ENCODE measurements at places on chromosomes 5 and 9. TPM values are rescaled to one million over a fixed set of nuclear protein-coding genes. Genes with fewer than 3 reads are reported as not detected.

GRCh38 chr9:75626860-75627259 is 263.6 kb upstream of the PCSK5 start:
- H3K4me3 ChIP-seq, result no peak overlapping the region
- no peaks in the 10 kb centered on the region for H3K27me3 ChIP-seq
- H3K36me3 ChIP-seq, result no peaks in the 10 kb centered on the region
- H3K4me1 ChIP-seq, result no peaks in the 10 kb centered on the region

GRCh38 chr9:11149065-11149464 is 536.3 kb upstream of the PTPRD start:
- no peak overlapping the region for H3K27ac ChIP-seq
- H3K36me3 ChIP-seq, result no peaks in the 10 kb centered on the region
- no peak for DNase-seq
- no peak overlapping the region for H3K4me3 ChIP-seq
- H3K27me3 ChIP-seq, result no peaks in the 10 kb centered on the region
- no peaks in the 10 kb centered on the region for H3K4me1 ChIP-seq

DNA sequence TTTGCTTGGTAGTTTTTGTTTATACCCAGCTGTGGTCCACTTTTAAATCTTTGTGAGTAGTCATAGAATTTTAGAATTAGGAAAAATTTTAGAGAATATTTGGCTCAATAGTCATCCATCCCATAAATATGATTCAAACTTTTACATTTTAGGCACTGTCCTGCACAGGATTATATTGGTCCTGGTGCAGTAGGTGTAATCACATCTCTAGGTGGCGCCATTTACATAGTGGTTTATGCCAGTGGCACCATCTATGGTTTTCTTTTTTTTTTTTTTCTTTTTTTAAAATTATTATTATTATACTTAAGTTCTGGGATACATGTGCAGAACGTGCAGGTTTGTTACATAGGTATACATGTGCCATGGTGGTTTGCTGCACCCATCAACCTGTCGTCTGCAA is 260.7 kb upstream of the KCNN2 start:
- H3K4me1 ChIP-seq, result no peaks in the 10 kb centered on the region
- no peak overlapping the region for H3K27ac ChIP-seq
- DNase-seq, result no peak
- no peak overlapping the region for H3K4me3 ChIP-seq
- H3K36me3 ChIP-seq, result no peaks in the 10 kb centered on the region
- no peaks in the 10 kb centered on the region for H3K27me3 ChIP-seq

GRCh38 chr5:9173281-9174048 is 372.4 kb downstream of the SEMA5A start:
- H3K4me3 ChIP-seq, result no peak overlapping the region
- DNase-seq, result no peak
- no peaks in the 10 kb centered on the region for H3K4me1 ChIP-seq
- H3K36me3 ChIP-seq, result no peaks in the 10 kb centered on the region
- no peaks in the 10 kb centered on the region for H3K27me3 ChIP-seq
- no peak overlapping the region for H3K27ac ChIP-seq

GRCh38 chr9:110143950-110144545 is 63.9 kb downstream of the C9orf152 start:
- no peaks in the 10 kb centered on the region for H3K36me3 ChIP-seq
- H3K4me3 ChIP-seq, result no peak overlapping the region
- DNase-seq, result no peak
- H3K27me3 ChIP-seq, result no peaks in the 10 kb centered on the region

DNA sequence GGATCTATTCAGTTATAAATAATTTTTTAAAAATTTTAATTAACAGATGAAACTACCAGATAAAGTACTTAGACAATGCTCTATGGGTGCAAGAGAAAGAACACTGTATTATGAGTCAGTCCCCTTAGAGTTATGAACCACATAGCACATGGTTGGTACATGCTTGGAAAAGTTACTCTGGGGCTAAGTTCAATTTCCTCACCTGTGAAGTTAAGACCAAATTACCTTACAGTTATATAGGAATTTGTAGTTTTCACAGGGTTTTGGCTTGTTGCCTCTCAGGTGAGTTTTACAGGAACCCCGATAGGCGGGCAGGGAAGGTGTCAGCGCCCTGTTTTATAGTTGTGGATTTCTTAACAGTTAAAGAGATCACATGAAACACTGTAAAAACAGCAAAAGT is 1.2 kb downstream of the PANK3 start:
- H3K27ac ChIP-seq, result peak overlapping the region; percentile 96
- no peaks in the 10 kb centered on the region for H3K36me3 ChIP-seq
- no peak for DNase-seq
- no peaks in the 10 kb centered on the region for H3K27me3 ChIP-seq
- peak overlapping the region; percentile 85 for H3K4me3 ChIP-seq

DNA sequence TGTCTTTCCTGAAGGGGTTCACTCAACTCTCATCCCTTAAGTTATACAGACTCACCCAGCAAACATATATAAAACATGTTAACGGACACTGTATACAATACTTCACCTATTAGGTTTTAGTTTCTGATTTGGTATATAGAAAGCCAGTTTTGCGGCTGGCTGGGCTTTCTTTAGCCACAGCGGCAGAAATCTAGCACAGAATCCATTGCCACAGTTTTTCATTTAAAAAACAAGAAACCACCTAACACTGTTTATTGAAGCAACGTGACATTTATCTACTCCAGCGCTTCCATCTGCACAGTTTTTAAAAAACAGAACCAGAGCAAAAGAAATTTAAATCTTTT is 67.3 kb downstream of the SNX30 start:
- H3K4me1 ChIP-seq, result peaks cover 7% of the 10 kb centered on the region
- no peaks in the 10 kb centered on the region for H3K27me3 ChIP-seq
- no peaks in the 10 kb centered on the region for H3K36me3 ChIP-seq
- H3K27ac ChIP-seq, result no peak overlapping the region
- DNase-seq, result no peak
- no peak overlapping the region for H3K4me3 ChIP-seq

DNA sequence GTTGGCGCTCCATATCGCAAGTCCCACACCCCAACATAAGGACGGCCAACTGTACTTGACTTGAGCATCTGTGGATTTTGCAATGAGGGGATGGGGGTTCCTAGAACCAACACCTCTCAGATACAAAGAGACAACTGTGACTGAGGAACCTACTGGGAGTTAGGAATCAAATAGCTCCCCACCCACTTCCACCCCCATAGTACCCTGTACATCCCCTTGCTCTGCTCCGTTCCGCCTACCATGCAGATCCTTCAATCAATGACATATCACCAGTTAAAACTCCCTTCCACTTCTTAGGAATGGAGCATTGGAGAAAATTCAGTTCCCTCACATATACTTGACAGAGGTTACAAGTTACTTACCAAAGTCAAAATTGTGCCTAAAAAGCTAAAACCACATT is 140.9 kb downstream of the MLLT3 start:
- H3K4me1 ChIP-seq, result peaks cover 20% of the 10 kb centered on the region
- H3K4me3 ChIP-seq, result no peak overlapping the region
- no peaks in the 10 kb centered on the region for H3K27me3 ChIP-seq
- no peaks in the 10 kb centered on the region for H3K36me3 ChIP-seq
- H3K27ac ChIP-seq, result no peak overlapping the region

DNA sequence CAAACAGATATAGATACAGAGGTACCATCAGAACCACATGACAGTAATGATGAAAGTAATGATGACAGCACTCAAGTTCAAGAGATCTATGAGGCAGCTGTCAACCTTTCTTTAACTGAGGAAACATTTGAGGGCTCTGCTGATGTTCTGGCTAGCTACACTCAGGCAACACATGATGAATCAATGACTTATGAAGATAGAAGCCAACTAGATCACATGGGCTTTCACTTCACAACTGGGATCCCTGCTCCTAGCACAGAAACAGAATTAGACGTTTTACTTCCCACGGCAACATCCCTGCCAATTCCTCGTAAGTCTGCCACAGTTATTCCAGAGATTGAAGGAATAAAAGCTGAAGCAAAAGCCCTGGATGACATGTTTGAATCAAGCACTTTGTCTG is 69.2 kb downstream of the VCAN start:
- no peaks in the 10 kb centered on the region for H3K27me3 ChIP-seq
- no peak overlapping the region for H3K27ac ChIP-seq
- DNase-seq, result no peak
- H3K4me1 ChIP-seq, result no peaks in the 10 kb centered on the region
- no peaks in the 10 kb centered on the region for H3K36me3 ChIP-seq

GRCh38 chr5:85512896-85513295 is 1104.8 kb upstream of the COX7C start:
- H3K27ac ChIP-seq, result no peak overlapping the region
- H3K4me3 ChIP-seq, result no peak overlapping the region
- H3K27me3 ChIP-seq, result no peaks in the 10 kb centered on the region
- no peak for DNase-seq
- H3K4me1 ChIP-seq, result peaks cover 8% of the 10 kb centered on the region
- no peaks in the 10 kb centered on the region for H3K36me3 ChIP-seq

The FAM151B gene
- total RNA-seq, result 3.3 TPM

The SV2C gene
- total RNA-seq, result 0.71 TPM

The NR2F1 gene
- total RNA-seq, result 16.3 TPM
